ENCODE measurements at places on chromosomes 6 and 20.

GRCh38 chr6:128204616-128205015 lies 303.8 kb upstream of the THEMIS start:
- no peak for DNase-seq

- DNase-seq, result no peak
Observed at GRCh38 chr20:56513161-56514150, 11.1 kb upstream of the FAM209A start.

GRCh38 chr6:38245295-38245694 lies 394.4 kb downstream of the BTBD9 start:
- DNase-seq, result no peak

GRCh38 chr20:34426026-34426425 lies 63.0 kb downstream of the ITCH start:
- DNase-seq, result peak; percentile 46

GRCh38 chr6:903761-904160 lies 210.8 kb upstream of the EXOC2 start:
- peak; percentile 66 for DNase-seq

Measured in GM03348 (cell line).